ENCODE measurements at places on chromosomes 4 and X. TPM values are rescaled to one million over a fixed set of nuclear protein-coding genes. Genes with fewer than 3 reads are reported as not detected.

Gene TAPT1
- 31.3 TPM for total RNA-seq

GRCh38 chr4:126018274-126018673 is 703.5 kb downstream of the FAT4 start:
- no peak for DNase-seq

Gene CSN1S1
- not detected for total RNA-seq

Gene ADAM29
- not detected for total RNA-seq

GRCh38 chrX:23799469-23800065 is 16.6 kb downstream of the SAT1 start:
- no peak for DNase-seq

- DNase-seq = no peak
Measured at GRCh38 chr4:82848706-82849105, 42.2 kb downstream of the SEC31A start.

GRCh38 chrX:138925330-138925729 is 213.8 kb upstream of the FGF13 start:
- DNase-seq = no peak

- DNase-seq = no peak
Measured at GRCh38 chr4:68718447-68719074, 48.1 kb upstream of the UGT2B15 start.

- DNase-seq = no peak
Measured at GRCh38 chr4:114911111-114911510, 202.3 kb downstream of the NDST4 start.

Gene SMPX
- not detected for total RNA-seq

DNA sequence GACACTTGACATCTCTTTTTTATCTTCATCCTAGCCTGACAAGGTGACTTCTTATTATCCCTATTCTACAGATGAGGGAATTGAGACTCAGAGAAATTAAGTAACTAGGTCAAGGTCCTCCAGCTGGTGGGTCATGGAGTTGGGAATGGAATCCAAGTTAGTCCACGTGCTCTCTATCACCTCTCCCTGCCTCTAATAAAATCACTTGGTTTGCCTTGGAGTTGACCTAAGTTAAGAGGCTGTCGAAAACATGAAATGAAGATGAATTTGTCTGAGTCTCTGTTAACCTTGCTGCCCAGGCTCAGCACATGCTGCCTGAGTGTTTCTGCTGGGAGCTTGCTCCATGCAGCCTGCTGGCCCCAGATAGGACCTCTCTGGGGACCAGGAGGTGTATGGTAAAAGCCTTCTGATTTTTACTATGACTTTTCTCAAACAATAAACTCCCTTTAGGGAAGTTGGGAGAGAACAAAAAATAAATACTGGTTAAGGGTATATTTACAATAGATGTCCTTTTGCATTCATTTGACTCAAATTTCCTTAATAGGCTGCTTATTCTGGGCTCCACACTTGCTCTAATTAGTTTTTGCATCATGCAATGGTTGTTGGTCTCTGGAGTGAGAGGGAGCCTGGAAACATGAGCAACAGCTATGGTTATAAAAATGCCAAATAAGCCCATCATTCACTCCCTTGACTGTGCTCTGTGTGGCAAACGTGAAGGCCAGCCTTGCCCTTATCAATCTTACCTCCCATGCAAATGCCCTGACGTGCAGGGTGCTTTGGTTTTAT is 61.6 kb upstream of the DHX15 start:
- DNase-seq = no peak

GRCh38 chr4:21592970-21593670 is 355.5 kb downstream of the KCNIP4 start:
- no peak for DNase-seq

- no peak for DNase-seq
Measured at GRCh38 chr4:3262208-3263052, 13.5 kb downstream of the MSANTD1 start.

- no peak for DNase-seq
Measured at GRCh38 chr4:6420972-6421371, 51.4 kb downstream of the PPP2R2C start.

- DNase-seq = no peak
Measured at GRCh38 chr4:14529653-14530052, 472.6 kb upstream of the CPEB2 start.

DNA sequence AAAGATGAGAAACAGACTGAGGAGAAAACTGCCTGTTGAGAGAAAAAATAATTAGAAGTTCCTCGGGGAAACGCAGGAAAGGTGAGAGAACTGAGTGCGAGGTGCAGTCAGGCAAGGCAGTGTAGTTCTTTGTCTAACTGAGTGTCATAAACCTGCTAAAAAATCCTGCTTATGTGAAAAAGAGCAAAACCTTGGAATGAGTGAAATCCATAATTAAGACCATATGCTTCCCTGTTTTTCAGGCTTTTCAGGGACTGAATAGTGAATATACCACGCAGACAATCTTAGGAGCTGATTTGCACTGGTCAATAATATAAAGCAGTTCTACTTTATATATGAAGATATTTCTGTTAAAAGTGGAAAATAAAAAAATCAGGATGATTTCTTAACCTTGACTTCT is 104.9 kb downstream of the RASGEF1B start:
- DNase-seq = no peak

GRCh38 chr4:47561331-47561730 is 76.3 kb downstream of the ATP10D start:
- no peak for DNase-seq

DNA sequence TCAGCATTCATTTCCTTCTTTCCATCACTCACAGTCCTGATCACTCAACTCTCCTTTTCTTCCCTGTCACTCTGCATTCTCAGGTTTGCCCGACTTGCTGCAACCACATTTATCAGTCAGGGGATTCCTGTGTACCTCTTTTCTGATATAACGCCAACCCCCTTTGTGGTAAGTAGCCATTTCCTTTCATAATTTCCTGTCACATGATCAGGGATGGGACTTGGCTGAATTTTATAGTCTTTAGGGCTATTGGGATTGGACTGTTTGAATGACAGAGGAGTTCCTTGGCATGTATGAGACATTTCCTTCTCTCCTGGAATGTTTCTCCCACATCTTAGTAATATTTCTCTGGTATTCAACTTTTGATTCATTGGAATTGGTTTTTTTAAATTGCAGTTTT is 11.0 kb downstream of the PGM2 start:
- peak; percentile 11 for DNase-seq

DNA sequence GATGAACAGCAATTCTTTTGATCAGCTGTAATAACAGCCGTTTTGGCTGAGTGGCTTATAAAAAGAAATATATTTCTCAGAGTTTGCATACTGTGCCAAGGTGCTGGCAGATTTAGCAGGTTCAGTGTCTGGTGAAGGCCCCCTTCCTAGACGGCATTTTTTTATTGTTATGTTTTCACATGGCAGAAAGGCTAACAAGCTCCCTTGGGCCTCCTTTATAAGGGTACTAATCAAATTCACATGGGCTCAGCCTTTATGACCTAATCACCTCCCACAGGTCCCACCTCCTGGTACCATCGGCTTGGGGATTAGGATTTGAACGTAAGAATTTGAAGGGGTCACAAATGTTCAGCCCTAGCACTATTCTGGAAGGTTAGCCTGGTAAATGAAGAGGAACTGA is 431.9 kb downstream of the SPOCK3 start:
- DNase-seq = no peak

DNA sequence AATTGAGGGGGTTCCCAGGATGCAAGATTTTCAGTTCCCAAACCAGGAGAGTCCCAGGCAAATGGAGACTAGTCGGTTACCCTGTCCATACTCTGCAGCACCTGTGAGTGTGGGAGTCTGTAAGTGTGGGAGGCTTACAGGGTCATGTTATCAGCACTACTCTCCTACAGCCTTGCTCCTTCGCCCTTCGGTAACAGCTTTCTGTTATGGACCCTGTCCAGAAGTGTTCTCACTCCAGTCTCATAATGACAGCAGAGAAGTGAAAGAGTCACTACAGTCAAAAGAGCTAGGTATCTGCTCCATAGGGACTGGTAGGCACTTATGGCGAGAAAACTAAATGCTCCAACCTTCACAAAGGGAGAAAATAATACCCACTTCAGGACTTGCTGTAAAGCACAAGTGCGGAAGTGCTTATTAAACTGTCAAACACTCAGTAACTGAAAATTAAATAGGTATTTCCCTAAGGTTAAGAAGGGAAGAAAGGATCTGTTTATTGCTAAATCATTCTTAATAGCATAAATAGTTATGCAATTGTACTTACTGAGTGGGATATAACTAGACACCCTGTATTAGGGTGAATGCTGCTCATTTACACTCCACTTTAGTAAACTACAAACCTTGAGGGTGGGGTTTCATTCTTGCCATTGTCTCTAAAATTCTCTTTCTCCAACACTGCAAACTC is 2.7 kb upstream of the ADH7 start:
- DNase-seq = no peak

Gene CLTRN
- 0.52 TPM for total RNA-seq

DNA sequence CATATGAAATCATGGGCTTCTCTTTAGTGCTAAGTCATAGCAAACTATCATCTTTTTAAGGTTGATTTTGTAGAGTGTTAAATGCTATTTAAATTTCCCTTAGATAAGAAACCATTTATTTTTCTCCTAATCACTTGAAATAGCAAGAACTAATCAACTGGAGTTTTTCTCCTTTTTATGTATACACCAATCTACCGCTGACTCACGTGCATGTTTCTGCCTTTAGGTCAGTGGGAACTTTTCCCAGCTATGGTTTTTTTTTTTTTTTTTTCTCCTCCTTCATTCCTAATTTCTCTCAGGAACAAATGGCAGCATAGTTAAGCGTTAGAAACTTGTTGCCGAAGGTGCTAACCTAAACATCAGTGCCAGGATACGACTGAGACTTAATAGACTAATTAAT is 176.4 kb downstream of the BMPR1B start:
- no peak for DNase-seq

- DNase-seq = no peak
Measured at GRCh38 chr4:171517883-171518282, 295.3 kb upstream of the GALNTL6 start.

DNA sequence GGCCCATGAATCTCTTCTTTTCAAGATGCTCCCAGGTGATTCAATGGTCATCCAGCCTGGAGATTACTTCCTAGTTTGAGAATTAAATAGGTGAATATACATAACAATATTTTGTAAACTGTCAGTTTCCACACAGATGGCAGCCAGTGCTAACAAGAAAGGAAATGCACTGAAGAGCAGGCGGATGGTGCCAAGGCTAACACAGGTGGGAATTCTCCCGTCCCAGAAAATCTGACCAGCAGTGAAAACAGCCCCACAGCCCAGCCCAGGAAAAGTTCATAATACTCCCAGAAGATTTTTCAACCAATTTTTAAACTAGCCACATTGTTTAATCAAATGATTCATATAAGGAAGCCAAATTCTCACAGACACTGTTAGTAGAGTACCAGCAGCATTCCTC is 387.2 kb upstream of the GATB start:
- no peak for DNase-seq

Gene NIPAL1
- 2.9 TPM for total RNA-seq

DNA sequence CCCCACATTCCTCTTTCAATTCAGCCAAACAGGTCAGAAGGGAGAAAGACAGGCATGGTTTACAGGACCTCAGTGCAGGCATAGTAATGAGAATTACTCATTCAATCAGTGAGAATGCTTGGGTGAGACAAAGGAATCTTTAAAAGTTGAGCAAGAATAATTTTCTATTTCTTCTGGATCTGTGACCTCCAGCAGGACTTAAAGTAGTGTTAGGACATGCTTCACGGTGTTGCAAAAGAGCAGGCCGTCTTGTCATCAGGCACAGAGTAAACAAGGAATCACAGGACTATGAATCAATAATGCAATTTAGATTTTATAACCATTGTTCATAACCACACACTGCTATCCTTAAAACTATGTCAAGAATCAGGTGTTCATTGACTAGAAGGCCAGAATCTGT is 130.6 kb upstream of the GLRA2 start:
- DNase-seq = no peak

- peak; percentile 26 for DNase-seq
Measured at GRCh38 chrX:68684291-68684918, 36.9 kb downstream of the STARD8 start.

GRCh38 chr4:165964591-165964990 is 91.6 kb downstream of the TLL1 start:
- no peak for DNase-seq
